ENCODE measurements at places on chromosomes 1 and 21.

- no peak for DNase-seq
Observed at GRCh38 chr21:32320059-32320458, 21.4 kb downstream of the MRAP start.

- DNase-seq: no peak
Observed at GRCh38 chr21:39073063-39073462, 110.2 kb downstream of the PSMG1 start.

DNA sequence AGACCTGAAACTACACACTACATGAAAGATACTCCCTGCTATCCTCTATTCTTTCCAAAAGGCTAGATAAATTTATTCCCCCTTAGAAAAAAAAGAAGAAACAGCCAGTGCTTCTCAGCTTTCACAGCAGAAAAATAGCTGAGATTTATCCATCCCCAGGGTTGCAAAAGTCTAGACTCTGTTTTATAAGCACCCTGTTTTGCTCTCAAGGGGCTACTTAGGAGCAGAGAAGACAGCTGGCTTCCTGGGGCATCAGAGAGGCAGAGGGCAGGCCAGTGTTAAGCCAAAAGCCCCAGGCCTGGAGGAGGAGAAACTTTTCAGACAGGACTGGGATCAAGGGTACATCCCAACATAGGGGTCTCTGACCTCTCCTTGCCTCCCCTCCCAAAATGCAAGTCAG lies 3.9 kb downstream of the LAMB3 start:
- no peak for DNase-seq

- DNase-seq: no peak
Observed at GRCh38 chr21:44815852-44816628, 1.8 kb downstream of the SUMO3 start.

- DNase-seq: no peak
Observed at GRCh38 chr1:178023181-178023618, 53.3 kb upstream of the SEC16B start.

DNA sequence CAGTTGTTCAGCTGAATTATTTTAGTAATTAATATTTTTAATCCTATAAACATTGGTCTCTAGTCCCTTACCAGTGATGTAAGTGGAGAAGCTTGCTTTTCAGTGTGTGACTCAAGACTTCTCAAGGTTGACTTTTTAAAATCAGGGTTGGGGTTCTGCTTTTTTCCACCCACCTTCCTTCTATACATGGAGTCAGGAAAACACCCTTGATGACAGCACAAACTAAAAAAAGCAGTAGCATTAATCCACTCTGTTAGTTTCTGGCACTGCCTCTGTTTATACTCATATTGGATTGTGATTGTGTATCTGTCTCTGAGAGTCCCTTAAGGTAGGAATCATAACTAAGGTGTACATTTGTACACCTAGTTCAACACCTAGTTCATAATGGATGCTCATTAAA lies 8.3 kb upstream of the PLEKHO1 start:
- DNase-seq: peak; percentile 92

DNA sequence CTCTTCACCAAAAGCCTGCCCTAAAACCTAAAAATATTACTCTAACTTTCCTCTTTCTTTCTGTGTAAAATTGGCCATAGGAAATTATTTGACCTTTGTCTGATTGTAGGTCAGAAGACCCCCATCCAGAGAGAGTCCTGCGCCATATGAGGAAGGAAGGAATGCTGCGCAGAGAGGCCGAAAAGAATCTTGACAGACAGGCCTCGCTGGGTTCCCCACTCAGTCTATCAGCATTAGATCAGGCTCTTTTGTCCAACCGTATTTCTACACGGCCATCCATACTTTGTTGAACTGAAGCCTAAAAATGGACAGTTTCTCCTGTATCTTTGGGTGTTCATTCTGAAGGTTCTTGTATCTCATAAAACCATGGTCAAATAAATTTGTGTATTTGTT lies 4.3 kb upstream of the SLC30A2 start:
- no peak for DNase-seq

DNA sequence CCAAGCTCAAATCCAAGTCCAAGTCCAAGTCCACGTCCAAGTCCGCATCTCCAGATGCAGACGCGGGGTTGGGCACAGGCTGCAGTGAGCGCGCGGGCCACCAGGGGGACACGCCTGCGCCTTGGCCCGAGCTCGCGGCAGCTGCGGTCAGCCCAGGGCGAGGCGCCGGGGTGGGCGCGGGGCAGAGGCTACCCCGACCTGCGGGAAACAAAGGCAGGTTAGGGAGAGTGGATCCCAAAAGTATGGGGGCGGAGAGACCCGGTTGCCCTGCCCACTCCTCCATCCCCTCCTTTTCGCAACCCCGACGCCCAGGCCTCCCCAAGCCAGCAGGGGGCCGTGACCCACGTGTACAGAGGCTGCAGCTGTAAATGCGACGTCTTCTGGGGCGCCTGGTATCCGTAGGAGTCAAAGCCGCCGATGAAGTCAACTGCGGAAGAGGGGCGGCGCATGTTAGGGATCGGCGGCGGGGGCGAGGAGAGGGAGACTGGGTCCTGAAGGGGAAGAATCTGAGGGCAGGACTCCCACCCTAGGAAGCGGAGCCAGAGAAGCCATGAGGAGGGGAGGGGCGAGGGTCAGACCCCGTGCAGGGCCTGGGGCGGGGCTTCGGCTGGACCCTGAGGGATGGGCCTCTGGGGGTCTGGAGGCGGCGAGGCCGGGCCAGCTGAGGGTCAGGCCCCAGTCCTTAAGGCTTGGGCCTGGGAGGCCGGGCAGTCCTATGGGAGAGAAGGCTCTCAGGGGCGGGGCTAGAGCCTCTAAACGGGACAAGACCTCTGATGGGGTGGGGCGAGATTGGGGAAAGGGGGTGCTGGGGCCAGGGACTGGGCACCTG lies 58.0 kb downstream of the NKAIN1 start:
- peak; percentile 27 for DNase-seq

GRCh38 chr1:32465578-32465933 lies 684 bp downstream of the ZBTB8B start:
- peak; percentile 3 for DNase-seq

- DNase-seq: no peak
Observed at GRCh38 chr1:33860671-33861070, 3.2 kb upstream of the HMGB4 start.

GRCh38 chr21:25296252-25296651 lies 311.0 kb downstream of the MRPL39 start:
- DNase-seq: no peak

DNA sequence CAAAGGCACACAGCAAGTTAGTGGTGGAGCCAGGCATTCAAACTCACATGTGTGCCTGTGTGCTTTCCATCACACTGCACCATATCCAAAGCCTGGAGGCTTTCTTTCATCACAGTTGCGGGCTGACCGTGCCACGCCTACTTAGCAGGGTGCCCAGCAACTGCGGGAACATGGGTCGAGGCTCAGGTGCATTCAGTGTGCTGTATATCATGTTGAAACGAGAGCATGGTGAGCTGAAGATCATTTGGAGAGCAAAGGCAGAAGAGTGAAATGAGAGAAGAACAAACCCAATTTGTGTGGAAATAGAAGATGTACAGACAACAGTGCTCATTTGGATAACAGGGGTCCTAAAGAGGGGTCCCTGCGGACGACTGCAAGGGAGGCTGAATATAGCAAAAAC lies 46.5 kb downstream of the FAM78B start:
- no peak for DNase-seq

GRCh38 chr1:96955307-96956012 lies 233.9 kb downstream of the PTBP2 start:
- DNase-seq: no peak
